ENCODE measurements at places on chromosomes 12 and 14.

- no peak for DNase-seq
These were observed 350.0 kb downstream of the GALC start for GRCh38 chr14:87643005-87643404.

- DNase-seq, result no peak
These were observed 44.2 kb downstream of the LTBP2 start for GRCh38 chr14:74567646-74568379.

DNA sequence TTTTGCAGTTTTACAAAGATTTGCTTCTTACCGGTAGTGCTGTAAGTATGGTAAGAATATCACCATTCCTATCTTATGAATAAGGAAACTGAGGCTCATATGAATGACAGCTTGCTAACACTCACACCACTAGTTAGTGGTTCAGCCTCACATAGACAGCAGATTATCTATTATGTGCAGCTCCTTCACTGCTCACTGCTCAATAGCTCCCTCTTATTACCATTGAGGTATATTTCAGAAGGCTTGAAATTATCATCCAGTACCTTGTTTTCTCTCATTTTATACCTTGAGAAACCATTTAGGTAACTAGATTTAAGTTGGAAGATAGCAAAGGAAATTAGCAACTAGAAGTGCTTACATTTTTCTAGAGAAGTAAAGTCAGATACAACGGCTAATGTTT is 15.5 kb downstream of the RIC8B start:
- DNase-seq, result no peak

GRCh38 chr12:3523058-3523457 is 32.1 kb downstream of the PRMT8 start:
- peak; percentile 56 for DNase-seq

DNA sequence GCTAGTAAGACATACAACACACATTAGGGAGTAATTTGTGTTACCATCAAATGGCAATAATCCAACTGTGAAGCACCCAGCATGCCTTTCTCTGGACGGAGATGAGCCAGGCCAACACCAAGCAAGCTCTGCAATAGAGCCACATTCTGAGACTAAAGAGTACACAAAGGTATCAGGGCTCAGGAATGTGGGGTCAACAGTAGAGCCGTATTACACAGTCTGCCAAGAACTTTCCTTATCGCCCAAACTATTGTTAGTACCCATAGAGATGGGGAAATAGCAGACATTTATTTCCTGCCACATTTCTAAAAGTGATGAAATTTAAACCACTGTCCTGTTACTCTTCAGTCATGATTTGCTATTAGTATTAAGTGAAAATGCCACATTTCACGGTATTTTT is 113.7 kb downstream of the BMP4 start:
- peak; percentile 32 for DNase-seq

DNA sequence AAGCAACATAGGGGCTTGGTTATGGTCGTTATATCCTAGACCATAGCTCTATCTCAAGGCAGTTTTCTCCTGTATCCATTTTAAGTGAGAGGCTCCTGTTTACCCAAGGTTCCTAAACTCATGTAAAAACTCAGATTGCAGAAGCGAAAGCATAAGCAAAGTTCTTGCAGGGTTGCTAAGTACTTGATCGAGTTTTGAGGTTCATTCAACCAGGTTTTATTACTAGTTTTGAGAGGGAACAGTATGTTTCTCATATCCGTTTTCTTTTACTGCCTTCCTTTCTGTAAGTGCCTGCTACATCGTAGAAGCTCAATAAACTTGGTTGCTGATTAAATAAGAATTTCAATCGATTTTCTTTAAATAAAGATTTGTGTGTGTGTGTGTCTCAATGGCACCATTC is 5.1 kb downstream of the AKAP3 start:
- no peak for DNase-seq

GRCh38 chr12:131035245-131035681 is 81.6 kb downstream of the ADGRD1 start:
- DNase-seq, result no peak

DNA sequence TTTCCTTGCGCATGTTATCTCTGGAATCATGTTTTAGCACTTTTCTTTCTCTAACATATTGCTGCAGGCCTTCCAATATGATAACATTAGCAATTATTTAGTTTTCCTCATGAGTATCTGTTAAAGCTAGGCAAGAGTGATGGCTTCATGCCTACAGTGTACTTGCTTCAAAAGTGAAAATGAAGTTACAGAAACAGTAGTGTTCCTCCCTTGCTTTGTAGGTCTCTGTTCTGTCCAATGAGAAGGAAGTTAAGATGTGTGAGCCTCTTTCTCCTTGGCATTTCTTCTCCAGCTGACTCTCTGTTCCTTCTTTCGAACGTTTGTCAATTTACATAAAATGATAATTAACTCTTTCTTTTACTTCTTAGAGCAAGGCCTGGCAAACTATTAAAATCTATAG is 22.2 kb downstream of the LRRIQ1 start:
- DNase-seq, result no peak

- peak; percentile 34 for DNase-seq
These were observed 279.3 kb upstream of the DDHD1 start for GRCh38 chr14:53432378-53432802.

DNA sequence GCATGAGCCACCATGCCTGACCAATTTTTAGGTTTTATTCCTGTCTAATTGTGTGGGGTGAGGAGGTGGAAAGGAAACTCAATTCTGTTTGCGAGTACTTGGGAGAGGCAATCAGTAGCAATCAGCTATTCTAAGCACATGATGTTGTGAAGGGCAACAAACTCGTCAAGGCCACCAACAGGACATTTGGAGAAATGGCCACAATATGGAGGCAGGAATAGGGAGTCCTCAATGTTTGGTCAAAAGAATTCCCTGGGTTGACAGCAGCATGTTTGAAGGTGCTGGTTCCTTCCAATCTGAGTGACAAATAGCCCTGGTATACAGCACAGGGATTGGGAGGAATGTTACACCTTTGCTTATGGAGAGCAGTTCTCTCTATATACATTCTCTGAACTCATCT is 32.7 kb upstream of the USP44 start:
- DNase-seq, result no peak

- peak; percentile 63 for DNase-seq
These were observed 11.9 kb downstream of the NAA25 start for GRCh38 chr12:112096667-112097066.

GRCh38 chr12:18382236-18382885 is 121.0 kb downstream of the PIK3C2G start:
- DNase-seq, result peak; percentile 35

GRCh38 chr14:30790827-30791226 is 83.5 kb upstream of the COCH start:
- DNase-seq, result no peak

- DNase-seq, result no peak
These were observed 420.7 kb downstream of the NPAS3 start for GRCh38 chr14:33359288-33359881.

- DNase-seq, result peak; percentile 81
These were observed 164.5 kb downstream of the SLC38A4 start for GRCh38 chr12:46661110-46661845.

DNA sequence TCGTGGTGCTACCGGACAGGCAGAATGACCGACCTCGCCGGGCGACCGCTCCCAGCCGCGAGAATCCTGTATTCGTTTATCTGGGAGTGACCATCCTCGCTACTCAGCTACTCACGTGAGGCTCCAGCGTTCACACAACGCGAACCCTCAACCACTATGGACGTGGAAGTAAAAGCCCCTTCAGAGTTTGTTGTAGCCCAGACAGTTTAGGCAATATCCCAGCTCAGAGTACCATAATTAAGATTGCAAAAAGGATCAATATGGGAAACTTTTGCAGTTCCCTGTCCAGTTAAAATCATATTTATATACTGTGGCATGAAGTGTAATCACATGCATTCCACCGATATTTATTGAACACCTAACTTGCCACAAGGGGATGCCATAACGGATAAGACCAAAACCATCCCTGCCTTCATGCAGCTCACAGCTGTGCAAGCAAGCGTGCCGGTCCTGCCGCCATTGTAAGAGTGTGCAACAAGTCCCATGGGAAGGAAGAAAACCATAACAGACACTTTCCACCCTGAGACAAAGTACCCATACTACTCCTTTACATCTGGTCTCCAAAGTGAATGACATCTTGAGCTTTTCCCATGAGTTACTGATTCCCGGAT is 938 bp upstream of the MAX start:
- DNase-seq, result peak; percentile 42

- no peak for DNase-seq
These were observed 66.5 kb upstream of the KTN1 start for GRCh38 chr14:55513491-55513890.

DNA sequence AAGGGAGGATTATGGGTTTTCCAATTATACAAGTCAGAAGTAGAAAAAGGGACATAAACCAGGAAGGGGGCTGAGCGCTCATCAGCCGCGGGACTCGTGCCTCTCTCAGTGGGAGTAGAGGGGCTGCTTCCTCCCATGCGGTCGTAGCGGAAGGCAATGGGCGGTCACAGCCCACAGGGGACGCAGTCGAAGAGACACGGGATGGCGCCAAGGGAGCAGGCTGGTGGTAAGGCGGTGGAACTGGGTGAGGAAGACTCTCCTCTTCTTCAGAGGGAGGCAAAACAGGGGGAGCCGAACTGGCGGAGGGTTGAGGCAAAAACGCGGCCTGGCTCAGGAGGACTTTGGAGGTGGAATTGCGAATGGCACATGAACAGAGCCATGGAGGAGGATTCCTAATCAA is 677.7 kb downstream of the TMEM121 start:
- DNase-seq, result no peak

DNA sequence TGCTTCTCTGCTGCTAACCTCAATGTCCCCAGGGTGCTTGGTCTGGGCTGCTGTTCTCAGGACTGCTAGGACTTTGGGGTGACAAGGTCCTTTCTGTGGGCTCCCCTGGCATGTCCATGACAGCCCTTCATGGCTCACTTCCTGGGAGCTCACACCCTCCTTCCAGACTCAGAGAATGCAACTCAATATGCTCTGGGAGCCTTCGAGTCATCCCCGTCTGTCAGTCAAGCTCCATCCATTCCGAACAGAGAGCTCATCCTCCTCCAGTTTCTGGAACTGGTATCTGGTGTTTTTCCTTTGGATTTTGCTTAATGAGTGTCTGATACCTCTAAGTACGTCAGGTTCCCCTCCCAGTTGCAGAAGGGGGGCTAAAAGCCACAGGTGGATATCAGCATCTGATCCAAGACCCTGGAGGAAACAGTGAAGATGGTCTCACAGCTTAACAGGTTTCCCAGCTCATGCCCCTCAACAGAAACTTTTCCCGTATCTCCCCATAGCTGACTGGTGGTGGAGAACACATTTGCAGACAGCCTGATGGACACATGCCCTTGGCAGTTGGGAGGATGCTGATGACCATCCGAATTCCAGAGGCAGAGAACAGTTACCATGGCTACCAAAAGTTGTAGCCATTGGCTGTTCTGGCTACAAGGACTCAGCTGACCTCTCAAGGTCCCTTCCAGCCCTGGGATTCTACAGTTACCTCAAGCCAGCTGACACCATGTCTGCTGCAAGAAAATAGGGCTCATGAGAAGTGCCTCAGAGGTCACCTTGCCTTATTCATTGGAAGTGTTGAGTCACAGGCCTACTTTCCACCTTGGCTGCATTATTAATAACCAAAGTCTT is 9.5 kb upstream of the RAB35 start:
- no peak for DNase-seq

DNA sequence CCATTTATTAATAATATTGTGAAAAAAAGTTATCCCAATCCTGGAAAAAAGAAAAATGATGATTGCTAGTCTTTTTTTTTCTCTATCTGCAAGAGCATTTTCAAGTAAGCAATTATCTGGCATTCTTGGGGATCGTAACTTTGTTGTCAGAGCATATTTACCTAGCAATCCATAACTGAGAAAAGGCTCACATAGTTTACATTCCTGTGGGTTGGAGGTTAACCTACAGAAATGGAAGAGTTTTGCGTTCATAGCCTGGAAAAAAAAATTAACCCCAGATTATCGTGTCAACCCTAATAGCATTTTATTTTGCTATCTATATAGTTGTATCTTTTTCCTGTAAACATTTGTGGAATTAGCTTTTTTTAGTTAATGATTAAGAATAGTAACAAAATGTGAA is 292.3 kb downstream of the DAD1 start:
- peak; percentile 49 for DNase-seq

GRCh38 chr12:66735275-66735674 is 56.4 kb upstream of the GRIP1 start:
- no peak for DNase-seq

- no peak for DNase-seq
These were observed 7.6 kb downstream of the ASCL4 start for GRCh38 chr12:107782067-107782466.

GRCh38 chr12:64840949-64841717 is 16.7 kb downstream of the TBC1D30 start:
- DNase-seq, result no peak

GRCh38 chr12:63319386-63319785 is 168.4 kb upstream of the AVPR1A start:
- DNase-seq, result peak; percentile 92

GRCh38 chr12:129203456-129203855 is 350.2 kb downstream of the GLT1D1 start:
- DNase-seq, result no peak

GRCh38 chr14:22462923-22463322 is 126.1 kb downstream of the DAD1 start:
- DNase-seq, result no peak

GRCh38 chr12:121590476-121591143 is 9.8 kb upstream of the KDM2B start:
- peak; percentile 48 for DNase-seq

DNA sequence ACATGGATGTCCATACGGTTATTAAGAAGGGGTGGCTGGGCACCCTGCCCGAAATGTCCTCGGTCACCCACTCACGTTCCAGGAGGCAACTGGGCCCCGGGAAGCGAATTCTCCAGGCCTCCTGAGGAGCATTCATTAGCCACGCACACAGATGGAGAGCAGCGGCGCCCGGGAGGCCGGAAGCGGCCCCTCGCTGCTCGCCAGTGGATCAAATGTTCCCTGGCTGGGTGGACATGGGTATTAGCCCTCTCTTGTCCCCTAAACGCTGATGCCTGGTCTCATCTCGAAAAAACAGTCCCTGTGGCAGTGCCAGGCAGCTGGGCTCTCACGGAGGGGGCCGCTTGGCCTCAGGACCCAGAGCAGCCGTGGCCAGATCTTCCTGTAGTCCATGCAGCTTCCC is 59.0 kb upstream of the DLK1 start:
- DNase-seq, result no peak

- DNase-seq, result no peak
These were observed 1.5 kb downstream of the WNT10B start for GRCh38 chr12:48969833-48970701.

DNA sequence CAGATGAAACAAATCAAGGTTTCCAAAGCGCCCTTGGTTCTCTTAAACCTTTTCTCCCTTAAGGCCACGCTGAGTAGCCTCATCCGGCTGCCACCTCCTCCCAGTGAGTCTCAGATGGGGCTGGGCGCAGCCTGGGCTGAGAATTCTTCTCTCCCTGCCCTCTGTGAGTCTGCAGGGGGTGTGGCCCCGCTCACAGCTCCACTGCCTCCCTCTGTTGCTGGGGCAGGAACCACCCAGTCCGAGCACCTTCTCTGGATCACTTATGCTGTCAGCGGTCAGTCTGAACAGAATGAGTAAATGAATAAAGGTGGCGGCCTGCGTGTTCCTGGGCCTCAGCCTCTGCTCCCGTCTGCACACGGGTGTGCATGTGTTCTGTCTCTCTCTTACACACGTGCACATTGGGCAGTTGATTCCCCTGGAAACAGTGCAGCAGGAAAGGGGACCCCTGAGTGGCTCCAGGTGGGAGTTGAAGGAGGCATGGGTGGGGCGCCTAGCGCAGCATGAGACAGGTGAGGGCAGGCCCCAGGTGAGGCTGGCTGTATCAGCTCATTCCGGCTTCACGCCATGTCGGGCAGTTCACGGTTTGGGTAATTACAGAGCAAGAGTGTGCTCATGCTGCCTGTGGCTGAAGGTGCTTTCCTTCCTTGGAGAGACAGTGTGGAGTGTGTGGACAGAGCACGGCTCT is 4.3 kb downstream of the PAPLN start:
- no peak for DNase-seq

- no peak for DNase-seq
These were observed 28.8 kb downstream of the TPCN1 start for GRCh38 chr12:113250045-113250444.
